ENCODE measurements at places on chromosomes 7 and 10.

- DNase-seq: no peak
These were observed 43.9 kb upstream of the GRB10 start for GRCh38 chr7:50826371-50827172.

DNA sequence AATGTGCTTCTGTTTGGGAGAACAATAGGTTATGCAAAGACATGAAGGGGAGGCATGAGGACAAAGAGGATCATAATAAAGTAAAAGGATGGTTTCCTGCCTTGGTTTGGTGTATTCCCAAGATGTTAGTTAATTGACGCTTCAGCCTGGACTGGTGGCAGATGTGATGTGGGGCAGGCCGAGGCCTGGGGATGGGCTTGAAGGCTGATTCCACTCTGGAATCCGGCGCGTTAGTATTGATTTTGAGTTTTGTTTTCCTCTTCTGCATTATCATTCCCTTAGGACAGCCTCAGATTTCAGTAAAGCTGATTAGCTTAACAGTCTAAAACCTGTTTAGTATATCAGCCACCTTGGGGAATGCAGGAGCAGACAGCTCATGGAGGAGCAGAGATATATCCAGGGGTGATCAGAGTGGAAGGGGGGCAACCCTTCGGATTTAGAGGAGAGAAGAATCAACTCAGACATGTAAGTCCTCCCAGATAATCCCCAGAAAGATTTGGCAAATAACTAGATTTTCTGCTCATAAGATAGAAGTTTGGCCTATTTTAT lies 159.8 kb upstream of the MTPN start:
- no peak for DNase-seq

GRCh38 chr10:59064080-59064692 lies 112.3 kb upstream of the PHYHIPL start:
- DNase-seq: no peak

- no peak for DNase-seq
These were observed 40.4 kb downstream of the RASGEF1A start for GRCh38 chr10:43226441-43226840.

GRCh38 chr10:73881221-73881919 lies 7.0 kb upstream of the CAMK2G start:
- DNase-seq: no peak

DNA sequence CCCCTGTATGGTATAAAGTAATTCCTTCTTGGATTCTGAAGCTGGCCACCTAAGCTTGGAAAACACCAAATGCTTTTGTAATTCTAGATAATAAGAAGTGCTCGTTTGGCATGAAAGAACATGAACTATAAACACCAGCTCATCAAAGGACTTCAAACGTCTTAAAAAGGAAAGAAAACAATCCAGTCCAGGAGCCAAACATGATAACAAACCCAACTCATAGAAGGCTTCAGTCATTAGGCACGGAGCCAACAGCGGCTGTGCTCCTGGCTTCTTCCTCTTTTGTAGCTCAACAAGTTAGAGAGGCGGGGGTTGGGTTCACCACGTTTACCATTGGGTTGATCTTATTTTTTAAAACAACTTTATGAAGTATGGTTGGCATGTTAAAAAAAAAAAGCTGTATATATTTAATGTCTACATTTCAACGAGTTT lies 56.4 kb upstream of the ECHDC3 start:
- DNase-seq: peak; percentile 83

DNA sequence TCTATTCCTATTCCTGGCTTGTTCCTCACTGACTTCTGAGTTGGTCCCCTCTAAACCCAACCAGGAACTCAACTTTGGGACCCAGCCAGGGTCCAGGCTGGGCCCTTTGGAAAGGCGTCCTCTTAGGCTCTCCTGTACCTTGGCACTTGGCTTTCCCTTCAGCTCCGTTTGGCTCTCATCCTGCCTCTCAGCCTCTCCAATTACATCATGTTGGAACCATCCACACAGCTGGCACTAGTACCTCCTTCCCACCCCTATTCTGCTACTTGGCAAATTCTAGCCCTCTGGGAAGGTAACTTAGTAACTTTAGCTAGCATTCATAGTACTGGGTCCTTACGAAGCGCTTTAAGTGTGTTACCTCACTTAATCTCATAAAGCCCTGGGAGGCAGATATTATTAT lies 205.3 kb upstream of the HABP2 start:
- DNase-seq: no peak

- DNase-seq: no peak
These were observed 62.2 kb upstream of the ECHDC3 start for GRCh38 chr10:11679946-11680345.

DNA sequence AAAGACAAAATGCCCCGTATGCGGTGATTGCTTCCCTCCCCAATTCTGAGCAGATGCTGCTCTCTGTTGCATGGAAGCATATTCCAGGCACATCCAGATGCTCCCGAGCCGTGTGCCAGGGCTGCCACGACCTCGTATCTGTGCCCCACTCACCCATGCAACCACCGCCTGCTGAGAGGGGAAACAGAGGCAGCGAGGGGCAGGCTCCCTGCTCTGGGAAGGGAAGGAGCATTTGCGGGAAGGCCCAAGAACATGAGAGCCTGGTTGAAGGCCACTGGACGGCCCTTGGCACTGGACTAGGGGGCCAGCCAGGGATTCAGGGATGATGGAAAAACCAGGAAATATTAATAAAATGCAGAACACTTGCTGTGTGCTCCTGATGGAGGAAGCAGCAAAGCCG lies 89.4 kb downstream of the CTBP2 start:
- no peak for DNase-seq

DNA sequence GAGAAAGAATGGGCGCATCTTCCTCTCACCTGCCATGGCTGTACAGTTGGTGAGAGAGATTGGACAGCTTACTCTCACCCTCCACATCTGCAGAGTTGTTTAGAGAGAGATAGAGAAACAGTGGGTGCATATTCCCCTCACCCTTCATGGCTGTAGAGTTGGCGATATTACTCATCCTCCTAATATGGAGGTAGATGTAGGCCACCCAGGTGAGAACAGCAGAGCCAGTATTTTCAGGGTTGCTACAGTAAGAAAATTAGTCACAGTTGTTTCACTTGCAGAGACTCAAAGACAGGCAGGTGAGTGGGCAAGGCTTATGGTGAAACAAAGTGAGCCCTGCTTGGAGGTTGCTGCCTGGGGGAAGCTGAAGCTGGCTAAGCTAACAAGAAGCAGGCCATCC lies 65.0 kb upstream of the PFKP start:
- no peak for DNase-seq

GRCh38 chr7:23020742-23021401 lies 6.9 kb upstream of the HYCC1 start:
- no peak for DNase-seq

DNA sequence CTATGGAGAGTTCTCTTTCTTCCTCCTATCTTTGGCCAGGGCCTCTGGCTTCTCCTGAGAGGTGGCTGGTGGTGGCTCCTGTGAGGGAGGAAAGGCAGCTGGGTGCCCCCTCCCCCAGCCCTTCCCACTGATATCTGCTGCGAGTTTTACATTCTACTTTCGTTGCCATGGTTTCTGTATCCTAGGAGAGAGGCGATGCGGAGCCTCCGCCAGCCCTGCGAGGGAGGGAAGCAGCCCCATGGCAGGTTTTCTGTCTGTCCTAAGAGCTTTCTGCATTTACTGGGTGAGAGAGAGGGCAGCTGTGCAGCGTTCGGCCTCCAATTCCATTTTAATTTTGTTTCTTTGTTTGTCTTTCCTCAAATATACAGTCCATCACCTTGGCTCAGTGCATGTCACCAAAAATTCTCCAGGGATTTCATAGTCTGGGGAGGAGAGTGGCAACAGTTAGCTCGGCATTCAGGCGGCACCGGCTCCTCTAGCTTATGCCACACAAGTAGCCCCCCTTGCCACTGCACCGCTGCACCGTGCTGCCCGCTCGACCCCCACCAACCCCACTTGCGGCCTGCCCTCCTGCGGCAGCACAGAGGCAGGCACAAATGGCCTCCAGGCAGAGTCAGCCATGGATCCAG lies 20.4 kb downstream of the DNAJB12 start:
- DNase-seq: no peak

DNA sequence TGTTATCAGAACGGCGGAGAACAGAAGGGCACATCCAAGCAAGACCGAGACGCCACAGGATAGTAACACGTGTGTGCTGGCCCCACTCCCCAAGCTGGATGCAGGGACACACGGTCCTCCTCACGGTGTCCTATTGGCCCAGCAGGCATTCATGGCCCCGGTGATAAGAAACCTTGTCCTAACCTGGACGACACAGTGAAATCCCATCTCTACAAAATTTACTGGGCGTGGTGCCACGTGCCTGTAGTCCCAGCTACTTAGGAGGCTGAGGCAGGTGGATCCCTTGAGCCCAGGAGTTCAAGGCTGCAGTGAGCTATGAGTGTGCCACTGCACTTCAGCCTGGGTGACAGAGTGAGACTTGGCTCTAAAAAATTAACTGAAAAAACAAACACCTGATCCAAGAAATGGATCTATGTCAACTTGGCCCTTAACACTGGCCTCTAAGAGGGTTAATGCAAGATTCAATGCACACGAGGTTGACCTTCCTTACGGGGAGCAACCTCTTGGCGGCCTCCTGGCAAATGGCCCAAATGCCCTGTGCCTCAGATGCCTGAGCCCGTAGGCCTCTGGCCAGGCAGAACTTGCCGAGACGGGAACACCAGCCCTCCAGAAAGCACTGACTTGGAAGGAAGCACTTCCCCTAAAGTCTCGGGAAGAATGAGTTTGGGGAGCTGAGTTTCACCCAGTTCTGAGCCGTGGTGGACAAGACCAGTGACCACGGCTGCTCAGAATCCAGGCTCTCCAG lies 72.3 kb downstream of the ZRANB1 start:
- DNase-seq: peak; percentile 14

DNA sequence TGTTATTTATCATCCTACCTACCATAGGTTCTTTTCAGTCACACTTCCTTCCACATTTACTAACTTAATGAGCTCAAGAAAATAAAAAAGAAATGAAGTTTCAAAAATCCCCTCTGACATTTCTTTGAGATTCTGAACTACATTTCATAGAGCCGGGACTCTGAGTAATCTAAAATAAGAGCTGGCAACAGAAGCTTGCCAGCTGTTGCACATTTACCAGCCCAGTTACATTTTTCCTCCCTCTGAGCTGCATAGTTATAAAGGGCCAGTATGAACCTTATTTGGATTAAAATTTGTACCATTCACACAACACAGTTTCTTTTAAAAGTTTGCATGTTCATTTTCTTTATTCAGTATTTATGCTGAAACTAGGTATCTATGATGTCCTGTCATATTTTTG lies 119.5 kb upstream of the CAV2 start:
- DNase-seq: no peak

DNA sequence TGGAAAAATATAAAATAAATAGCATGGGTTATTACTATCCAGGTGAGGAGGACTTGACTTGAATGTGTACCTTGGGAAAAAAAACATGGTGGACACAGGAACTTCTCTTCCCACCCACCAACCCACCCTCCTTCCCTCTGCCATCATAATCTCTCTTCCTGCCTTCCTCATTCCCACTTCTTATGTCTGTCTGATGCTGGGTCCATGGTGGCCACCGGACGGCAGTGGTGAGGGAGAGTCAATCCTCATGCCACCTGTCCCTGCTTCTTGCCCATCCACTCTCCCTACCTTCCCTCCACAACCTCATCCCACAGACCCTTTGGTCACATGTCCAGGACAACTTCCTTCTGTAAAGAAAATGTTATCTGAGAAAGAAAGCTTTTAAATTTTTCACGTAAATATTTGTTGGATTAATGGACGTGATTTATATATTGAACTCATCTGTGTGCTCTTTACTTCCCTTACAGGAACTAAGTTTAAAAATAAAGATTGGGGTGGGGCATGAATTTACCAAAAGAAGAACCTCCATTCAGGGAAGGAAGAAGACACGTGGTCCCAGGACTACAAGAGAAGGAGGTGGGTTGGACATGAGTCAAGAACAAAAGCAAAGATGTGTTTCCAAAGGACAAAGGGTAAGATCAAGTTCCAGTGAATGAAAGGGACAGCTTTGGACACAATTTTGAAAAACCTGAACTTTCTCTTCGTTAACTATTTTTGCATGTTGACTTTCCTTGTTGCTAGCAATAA lies 104.5 kb downstream of the PIP4K2A start:
- DNase-seq: no peak

GRCh38 chr10:88389456-88389855 lies 193.7 kb downstream of the RNLS start:
- DNase-seq: peak; percentile 55

- DNase-seq: no peak
These were observed 17.1 kb upstream of the MACROH2A2 start for GRCh38 chr10:70035531-70035930.

DNA sequence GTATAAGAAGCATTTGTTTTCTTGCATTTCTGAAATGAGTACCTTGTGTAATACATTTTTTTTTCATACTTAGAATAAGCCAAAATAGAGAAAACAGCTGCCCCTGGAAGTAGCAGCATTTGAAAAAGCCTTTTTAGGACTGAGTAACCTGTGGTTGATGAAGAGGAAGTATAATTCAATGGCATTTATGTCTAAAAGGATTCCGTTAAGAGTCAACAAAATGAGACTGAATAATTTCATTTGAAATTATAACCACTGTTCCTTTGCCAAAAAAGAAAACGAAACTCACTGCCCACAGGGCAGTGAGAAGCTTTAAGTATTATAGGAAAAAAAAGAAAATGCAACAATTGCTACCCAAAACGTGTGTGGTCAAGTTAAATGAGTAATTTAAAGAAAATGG lies 705.6 kb upstream of the PHF14 start:
- DNase-seq: no peak

GRCh38 chr10:121574519-121575166 lies 23.6 kb downstream of the FGFR2 start:
- DNase-seq: no peak

DNA sequence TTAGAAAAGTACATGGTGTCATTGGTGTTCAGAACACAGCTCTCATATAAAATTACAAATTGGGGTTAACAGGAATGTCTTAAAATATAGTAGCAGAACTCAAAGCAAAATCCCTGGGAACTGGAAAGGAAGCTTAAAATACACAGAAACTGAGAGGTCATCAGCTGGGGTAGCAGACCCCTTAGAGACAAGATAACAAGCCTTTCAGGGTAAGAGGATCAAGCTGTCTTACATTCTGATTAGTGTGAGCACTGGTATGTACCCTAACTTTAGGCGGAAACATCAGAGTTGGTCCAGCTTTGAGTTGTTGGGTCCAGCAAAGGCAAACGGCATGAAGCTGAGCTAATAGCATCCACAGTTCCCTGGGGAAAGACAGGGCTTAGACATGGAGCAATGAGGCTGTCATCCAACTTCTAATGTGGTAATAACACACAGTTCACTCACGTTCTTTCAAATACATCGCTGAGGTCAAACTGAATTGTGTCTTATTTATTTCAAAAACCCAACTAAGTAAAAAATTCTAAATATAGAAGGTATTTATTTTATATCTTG lies 32.6 kb downstream of the ARHGAP21 start:
- DNase-seq: no peak

DNA sequence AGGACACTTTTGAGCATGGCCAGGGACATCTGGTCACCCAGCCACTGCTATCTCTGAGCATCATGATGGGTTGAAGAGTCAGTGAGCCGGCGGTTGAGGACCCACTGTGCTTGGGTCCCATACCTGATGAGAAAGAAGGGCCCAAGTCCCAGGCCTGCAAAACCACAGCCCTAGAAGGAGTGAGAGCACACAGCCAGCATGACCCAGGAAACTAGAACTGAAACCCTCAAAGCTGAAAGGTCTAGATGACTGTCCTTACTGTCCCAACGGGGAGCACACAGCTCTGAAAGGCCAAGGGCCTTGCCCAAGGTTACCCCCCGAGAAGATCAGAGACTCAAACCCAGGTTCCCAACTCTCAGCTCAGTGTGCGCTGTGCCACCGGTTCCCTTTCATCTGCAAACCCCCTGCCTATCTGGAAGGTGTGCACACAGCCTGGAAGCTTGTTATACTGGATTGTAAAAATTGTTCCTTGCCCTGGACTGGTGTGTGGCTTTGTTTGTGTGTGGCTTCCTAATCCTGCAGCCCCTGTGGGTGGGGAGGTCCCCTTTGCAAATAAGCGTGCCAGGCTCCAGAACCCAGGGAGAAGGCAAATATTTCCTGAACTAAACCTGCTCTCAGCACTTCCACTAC lies 22.6 kb upstream of the PSAP start:
- no peak for DNase-seq

All from erythroblast (primary cell).